Right ventricle myocardium inferior (tissue), 1 donor: ENCODE measurements at places on chromosomes 5 and 9. TPM values are rescaled to one million over a fixed set of nuclear protein-coding genes. Genes with fewer than 3 reads are reported as not detected.

DNA sequence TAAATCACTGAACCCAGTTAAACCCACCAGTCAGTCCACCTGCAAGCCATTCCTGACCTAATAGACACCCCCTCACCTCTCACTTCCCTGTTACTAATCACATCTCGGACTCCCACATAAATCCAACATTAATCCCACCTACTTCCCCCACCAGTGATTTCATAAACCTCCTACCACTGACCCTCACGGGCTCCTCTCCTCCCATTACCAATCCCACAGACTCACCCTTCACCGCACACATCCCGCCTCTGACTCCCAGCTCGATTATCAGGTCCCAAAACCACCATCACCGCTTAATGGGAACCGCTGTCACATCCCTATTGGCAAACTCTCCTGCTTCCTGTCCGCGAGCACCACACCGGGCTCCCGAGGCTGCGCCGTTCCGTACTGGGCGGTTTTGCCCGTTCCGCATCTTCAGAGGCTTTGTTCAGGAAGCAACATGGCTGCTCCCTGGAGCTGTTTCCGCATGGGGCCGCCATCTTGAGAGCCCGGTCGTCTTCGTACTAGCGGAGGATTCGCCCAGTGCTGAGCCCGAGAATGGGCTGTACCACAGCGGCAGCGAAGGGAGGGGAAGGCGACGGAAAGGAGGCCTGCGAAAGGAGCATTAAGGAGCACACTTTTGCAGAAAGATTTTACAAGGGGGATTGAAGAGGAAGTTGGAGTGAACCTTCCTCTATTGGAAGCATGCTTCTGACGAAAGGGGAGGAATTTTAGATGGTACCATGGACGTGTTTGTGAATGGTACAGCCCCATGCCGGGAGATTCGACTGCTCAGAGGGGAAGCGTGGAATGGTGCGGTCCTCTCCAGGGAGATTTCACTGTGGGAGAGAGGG lies at the start of gene ZNF300:
Gene ZNF300 (minus strand): TSS at position 502 of the 833 bp plus-strand sequence. CDS start 1,825 bp downstream, outside the sequence.
- peak; percentile 89 for DNase-seq

DNA sequence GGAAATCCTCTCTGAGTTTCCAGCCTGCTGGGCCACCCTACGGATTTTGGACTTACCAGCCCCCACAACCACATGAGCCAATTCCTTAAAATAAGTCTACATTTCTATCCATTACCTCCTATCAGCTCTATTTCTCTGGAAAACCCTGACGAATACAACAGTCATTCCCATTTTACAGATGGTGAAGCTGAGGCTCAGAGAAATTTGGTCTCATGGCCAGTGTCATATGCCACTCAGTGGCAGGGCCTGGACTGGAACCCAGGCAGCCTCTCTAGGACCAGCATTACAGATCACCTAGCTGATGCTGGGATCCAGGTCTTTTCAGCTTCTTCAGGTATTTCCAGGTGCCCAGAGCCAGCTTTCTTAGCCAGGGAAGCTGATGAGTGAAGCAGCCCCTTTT lies 45.0 kb upstream of the SH3PXD2B start:
- no peak for DNase-seq

- DNase-seq: no peak
Measured at GRCh38 chr9:131691969-131692611, 47.8 kb downstream of the RAPGEF1 start.

GRCh38 chr9:15272377-15272928 lies 34.6 kb downstream of the TTC39B start:
- no peak for DNase-seq

- no peak for DNase-seq
Measured at GRCh38 chr9:96514108-96514799, 64.3 kb downstream of the HABP4 start.

DNA sequence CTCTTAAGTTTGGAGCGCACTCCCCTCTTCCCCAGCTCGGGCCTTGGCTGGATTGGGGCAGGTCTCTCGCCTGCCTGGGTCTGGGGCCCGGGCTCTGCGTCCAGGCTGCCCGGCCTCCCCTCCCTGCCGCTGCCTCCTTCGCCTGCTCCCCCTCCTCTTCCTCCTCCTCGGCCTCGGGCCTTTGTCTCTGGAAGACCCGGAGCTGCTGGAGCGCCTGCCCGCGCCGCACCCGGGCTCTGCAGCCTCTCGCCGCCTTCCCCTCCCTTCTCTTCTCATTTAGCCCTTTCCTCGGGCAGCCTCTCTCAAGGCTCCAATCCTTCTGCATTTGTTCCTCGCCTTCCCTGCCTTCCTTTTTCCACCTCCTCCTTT lies 218.5 kb downstream of the C9orf50 start:
- no peak for DNase-seq

GRCh38 chr5:51033215-51033614 lies 350.0 kb upstream of the ISL1 start:
- no peak for DNase-seq

GRCh38 chr5:31918739-31919138 lies 255.4 kb downstream of the GOLPH3 start:
- DNase-seq: no peak

DNA sequence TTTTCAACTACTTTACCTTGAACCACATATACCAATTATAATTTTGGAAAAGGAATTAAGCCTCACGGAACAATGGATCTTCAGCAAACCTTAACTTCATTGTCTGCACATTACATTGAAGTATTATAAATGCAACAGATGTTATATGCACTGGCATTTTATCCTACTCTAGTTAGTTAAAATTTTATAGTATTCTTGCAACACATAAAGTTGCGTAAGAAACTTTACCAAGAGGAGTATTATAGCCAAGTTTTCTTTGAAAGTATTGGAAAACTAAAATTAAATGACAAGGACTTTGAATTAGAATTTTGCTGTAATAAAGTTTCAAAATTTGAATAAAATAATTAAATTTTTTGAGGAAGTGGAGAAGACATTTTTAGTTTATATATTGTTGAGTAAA lies 63.4 kb upstream of the SREK1 start:
- no peak for DNase-seq

- no peak for DNase-seq
Measured at GRCh38 chr5:96324708-96325107, 108.3 kb downstream of the PCSK1 start.

GRCh38 chr9:37746448-37747270 lies 6.9 kb upstream of the TRMT10B start:
- DNase-seq: no peak

- no peak for DNase-seq
Measured at GRCh38 chr5:146306838-146307237, 31.8 kb upstream of the POU4F3 start.

MAMDC4 gene
- total RNA-seq: 12.8 TPM

RMI1 gene
- 7.3 TPM for total RNA-seq

PTRH1 gene
- total RNA-seq: 14.2 TPM

HIGD2A gene
- 218 TPM for total RNA-seq

FOXI1 gene
- total RNA-seq: not detected

INSL4 gene
- not detected for total RNA-seq

OLFM1 gene
- total RNA-seq: 17.9 TPM

MEIKIN gene
- total RNA-seq: not detected

CTNNAL1 gene
- 70.7 TPM for total RNA-seq

DMRT3 gene
- not detected for total RNA-seq

SAPCD2 gene
- 0.22 TPM for total RNA-seq

PCDHB7 gene
- total RNA-seq: 0.87 TPM
